AG08396 (cell line): ENCODE measurements at places on chromosomes 5 and 9.

DNA sequence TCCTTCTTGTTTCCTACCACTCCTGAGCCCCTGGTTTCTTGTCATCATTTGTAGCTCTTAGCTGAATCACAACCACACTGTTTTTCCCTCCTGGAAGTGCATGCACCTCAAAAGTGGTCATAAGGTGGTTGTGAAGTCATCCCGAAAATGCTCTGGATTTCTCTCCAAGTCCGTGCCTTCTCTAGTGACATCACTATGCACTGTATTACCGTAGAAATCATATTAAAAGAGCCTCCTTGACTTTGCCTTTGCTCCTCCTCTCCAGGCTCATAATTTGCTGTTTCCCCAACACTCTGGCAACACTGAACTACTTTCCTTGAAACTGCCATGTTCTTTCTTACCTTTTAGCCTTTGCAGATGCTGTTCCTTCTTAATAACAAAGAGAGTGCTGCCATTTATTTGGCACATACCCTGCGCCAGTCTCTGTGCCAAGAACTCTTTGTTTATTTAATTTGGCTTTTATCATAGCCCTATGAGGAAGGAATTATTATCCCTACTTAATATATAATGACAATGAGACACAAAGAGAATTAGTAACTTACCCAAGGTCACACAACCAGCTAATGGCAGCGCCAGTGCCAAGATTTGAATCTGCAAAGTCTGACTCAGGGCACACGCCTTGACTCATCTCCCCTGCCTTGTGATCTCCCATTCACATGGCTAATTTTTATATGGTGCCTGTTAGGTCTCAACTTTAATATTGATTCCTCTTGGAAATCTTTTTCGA lies 115.4 kb downstream of the KIF4B start:
- DNase-seq = no peak

- no peak for DNase-seq
Measured at GRCh38 chr9:114656301-114656700, 1.3 kb downstream of the TEX53 start.

DNA sequence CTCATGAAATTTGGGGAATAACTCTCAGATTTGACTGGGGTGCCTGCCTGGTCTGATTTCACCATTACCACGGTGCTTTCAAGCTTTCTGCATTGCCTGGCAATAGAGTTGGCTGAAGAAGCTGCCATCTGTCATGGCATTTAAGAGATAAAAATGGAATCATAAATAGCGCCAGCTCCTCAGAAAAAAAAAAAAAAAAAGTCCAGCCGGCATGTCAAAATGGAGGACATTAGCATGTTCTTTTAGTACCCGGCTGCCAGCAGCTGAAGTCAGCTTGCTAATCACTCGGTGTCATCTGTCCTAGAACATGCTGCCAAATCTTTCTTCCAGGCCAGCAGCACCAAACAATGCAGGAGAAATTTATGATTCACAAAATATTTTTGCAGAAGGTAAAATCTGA lies 57.7 kb upstream of the CER1 start:
- DNase-seq = no peak

GRCh38 chr9:33011831-33012230 lies 10.4 kb upstream of the APTX start:
- DNase-seq = no peak

- no peak for DNase-seq
Measured at GRCh38 chr5:5616247-5616895, 193.9 kb downstream of the ICE1 start.

DNA sequence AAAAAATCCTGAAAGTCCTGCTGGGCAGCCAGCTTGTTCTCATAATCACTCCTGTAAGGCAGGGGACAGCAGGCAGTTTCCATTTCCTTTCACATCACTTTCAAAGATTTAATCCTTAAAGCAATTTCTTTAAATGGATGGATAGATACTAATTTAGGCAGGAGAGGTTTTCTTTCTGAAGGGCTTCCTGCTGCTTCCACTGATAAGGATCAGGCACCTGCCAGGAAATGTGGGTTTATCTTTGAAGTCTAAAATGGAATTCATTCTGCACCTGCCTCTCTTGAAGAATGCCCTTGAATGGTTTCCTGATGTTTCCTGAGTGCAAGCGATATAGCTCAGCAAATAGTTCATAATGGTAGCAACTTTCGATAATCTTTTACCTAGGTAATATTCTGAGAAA lies 64.5 kb downstream of the STARD4 start:
- DNase-seq = no peak

GRCh38 chr5:61440596-61440995 lies 108.5 kb downstream of the ZSWIM6 start:
- no peak for DNase-seq

GRCh38 chr5:108461628-108462367 lies 79.9 kb upstream of the FBXL17 start:
- DNase-seq = peak; percentile 20

GRCh38 chr5:166551384-166551783 lies 1740.1 kb upstream of the WWC1 start:
- DNase-seq = no peak

DNA sequence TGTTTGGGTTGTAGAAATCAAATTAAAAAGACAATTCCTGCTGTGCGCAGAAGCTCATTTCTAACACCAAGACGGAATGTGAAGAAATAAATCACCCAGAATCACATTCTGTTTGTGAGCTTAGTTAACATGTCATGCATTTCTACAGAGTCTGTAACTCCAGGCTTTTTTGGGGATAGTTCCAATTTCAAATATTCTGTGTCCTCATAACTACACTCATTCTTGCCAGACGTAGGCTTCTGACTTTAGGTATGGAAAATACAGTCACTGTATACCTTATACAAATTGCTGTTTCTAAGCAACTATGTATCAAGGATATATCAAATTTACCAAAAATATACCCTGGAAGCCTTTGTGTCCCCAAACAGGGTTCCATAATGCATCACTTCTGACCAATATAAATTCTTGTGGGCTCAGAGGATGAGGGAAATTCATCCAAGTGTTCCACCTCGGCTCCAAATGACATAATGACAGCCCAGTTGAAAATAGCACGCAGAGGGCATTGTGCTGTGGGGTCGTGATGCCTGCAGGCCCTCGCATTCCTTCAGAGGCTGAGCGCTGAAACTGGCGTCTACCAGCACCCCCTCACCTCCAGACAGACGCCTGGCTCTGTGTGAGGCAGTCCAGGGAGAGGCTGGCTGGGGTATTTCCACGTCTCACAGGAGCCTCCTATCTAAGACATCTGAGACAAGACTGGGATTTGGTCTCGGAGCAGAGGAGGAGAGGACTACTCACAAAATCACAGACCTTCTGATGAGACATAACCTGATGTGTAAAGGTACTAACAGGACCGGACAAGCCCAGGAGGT lies 79.8 kb downstream of the KLF4 start:
- DNase-seq = no peak

GRCh38 chr5:177099422-177100093 lies 12.8 kb downstream of the FGFR4 start:
- no peak for DNase-seq

GRCh38 chr9:114914139-114914538 lies 16.3 kb downstream of the TNFSF8 start:
- DNase-seq = no peak
